ENCODE measurements at places on chromosomes 2 and 18. TPM values are rescaled to one million over a fixed set of nuclear protein-coding genes. Genes with fewer than 3 reads are reported as not detected.
A peak's percentile ranks its signal among the peaks of the same experiment; 100 is the strongest.

DNA sequence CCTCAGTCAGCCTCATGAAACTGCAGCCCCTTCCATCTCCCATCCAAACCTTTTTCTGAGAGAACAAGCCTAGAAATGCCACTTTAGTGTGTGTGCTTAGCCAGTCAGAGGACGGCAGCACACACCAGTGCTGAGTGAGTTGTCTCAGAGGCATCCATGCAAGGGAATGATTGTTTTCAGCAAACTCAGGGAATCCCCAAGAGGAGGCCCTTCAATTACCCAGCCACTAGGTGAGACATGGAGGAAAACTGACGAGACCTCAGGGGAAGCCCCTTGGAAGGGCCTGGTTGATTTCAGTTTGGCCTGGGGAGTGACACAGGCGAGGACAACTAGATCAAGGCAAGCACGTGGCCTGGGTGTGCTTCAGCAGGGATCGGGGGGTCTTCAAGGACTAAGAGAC lies 49.7 kb downstream of the APOB start:
- no peak overlapping the region for H3K27ac ChIP-seq
- DNase-seq = no peak
- H3K4me3 ChIP-seq = no peak overlapping the region
- H3K27me3 ChIP-seq = peaks cover 37% of the 10 kb centered on the region
- H3K36me3 ChIP-seq = no peaks in the 10 kb centered on the region
- no peaks in the 10 kb centered on the region for H3K4me1 ChIP-seq

GBX2 gene
- 2.2 TPM for total RNA-seq

GRCh38 chr18:44568986-44569385 lies 111.7 kb upstream of the SETBP1 start:
- no peak for DNase-seq
- no peak overlapping the region for H3K27ac ChIP-seq
- no peaks in the 10 kb centered on the region for H3K27me3 ChIP-seq
- no peaks in the 10 kb centered on the region for H3K4me1 ChIP-seq

SPP2 gene
- total RNA-seq = not detected

DNA sequence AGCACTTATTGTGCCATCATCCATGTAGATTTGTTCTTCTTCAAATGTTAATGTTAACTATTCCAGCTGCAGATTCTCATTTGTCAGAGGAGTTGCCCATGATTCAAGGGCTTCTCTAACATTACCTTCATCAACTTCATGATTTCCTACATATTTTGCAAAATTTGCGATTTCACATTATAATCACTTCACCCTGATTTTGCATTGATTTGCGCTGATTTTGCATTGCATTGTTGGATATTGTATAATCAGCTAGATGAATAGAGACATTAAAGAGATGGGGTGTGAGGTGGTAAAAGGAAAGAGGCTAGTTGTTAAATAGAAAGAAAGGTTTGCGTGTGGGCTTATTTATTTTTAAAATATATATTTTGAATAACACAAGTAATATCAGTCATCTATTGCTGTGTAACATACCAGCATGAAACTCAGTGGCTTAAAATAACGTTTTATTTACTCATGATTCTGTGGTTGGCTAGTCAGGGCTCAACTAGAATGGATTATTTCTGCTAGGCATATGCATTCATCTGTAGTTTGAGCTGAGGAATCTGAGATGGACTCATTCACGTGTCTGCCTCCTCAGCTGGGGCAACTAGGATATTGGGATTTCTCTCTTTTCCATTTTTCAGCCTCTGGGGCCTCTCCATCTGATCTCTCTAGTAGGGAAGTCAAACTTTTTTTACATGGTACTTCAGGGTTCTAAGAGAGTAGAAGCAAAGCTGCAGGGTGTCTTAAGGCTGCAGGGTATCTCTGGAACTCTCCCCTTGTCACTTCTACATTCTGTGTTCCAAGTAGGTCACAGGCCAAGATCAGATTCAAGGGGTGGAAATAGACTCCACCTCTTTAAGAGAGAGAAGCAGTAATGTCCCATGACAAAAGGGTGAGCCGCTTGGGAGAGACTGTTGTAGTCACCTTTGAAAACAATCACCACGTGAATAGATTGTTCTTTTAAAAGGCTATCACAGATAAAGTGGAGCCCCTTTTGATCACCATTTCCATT lies 2.2 kb upstream of the CAVIN2 start:
- H3K27me3 ChIP-seq = no peaks in the 10 kb centered on the region
- no peak overlapping the region for H3K27ac ChIP-seq
- no peak for DNase-seq
- no peak overlapping the region for H3K4me3 ChIP-seq
- H3K36me3 ChIP-seq = no peaks in the 10 kb centered on the region
- H3K4me1 ChIP-seq = peaks cover 18% of the 10 kb centered on the region

DNA sequence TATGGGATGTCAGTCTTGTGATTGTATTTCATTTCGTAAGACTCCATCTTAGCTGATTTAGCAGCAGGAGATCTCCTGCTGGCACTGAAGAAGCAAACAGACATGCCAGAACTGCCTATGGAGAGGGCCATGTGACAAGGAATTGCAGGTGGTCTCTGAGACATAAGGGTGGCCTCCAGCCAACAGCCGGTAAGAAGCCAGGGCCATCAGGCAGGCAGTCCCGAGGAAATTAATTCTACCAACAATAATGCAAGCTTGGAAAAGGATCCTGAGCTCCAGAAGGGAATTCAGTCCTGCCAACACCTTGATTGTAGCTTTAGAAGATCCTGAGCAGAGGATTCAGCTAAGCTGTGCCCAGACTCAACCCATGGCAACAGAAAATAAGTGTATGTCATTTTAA lies 87.1 kb upstream of the DNAJC10 start:
- H3K4me1 ChIP-seq = no peaks in the 10 kb centered on the region
- no peak for DNase-seq
- no peak overlapping the region for H3K4me3 ChIP-seq
- H3K27me3 ChIP-seq = no peaks in the 10 kb centered on the region
- no peaks in the 10 kb centered on the region for H3K36me3 ChIP-seq
- H3K27ac ChIP-seq = no peak overlapping the region

LDAH gene
- 21.5 TPM for total RNA-seq

GRCh38 chr2:101401906-101402305 lies 14.6 kb upstream of the CREG2 start:
- no peak overlapping the region for H3K27ac ChIP-seq
- DNase-seq = no peak
- H3K4me1 ChIP-seq = peaks cover 15% of the 10 kb centered on the region
- H3K36me3 ChIP-seq = no peaks in the 10 kb centered on the region

RND3 gene
- 118 TPM for total RNA-seq

- H3K27me3 ChIP-seq = no peaks in the 10 kb centered on the region
- H3K27ac ChIP-seq = no peak overlapping the region
- no peaks in the 10 kb centered on the region for H3K4me1 ChIP-seq
- DNase-seq = no peak
- H3K36me3 ChIP-seq = no peaks in the 10 kb centered on the region
These were observed 24.4 kb upstream of the EMILIN2 start for GRCh38 chr18:2822213-2822921.

- no peak overlapping the region for H3K27ac ChIP-seq
- H3K4me1 ChIP-seq = peaks cover 13% of the 10 kb centered on the region
- peak overlapping the region; percentile 98 for H3K4me3 ChIP-seq
- H3K27me3 ChIP-seq = no peaks in the 10 kb centered on the region
These were observed 2.1 kb downstream of the HADHB start for GRCh38 chr2:26246818-26247217.

MEP1B gene
- not detected for total RNA-seq

- no peaks in the 10 kb centered on the region for H3K27me3 ChIP-seq
- no peaks in the 10 kb centered on the region for H3K36me3 ChIP-seq
- H3K27ac ChIP-seq = no peak overlapping the region
- DNase-seq = no peak
These were observed 158.7 kb upstream of the CCDC150 start for GRCh38 chr2:196480653-196481323.

DNA sequence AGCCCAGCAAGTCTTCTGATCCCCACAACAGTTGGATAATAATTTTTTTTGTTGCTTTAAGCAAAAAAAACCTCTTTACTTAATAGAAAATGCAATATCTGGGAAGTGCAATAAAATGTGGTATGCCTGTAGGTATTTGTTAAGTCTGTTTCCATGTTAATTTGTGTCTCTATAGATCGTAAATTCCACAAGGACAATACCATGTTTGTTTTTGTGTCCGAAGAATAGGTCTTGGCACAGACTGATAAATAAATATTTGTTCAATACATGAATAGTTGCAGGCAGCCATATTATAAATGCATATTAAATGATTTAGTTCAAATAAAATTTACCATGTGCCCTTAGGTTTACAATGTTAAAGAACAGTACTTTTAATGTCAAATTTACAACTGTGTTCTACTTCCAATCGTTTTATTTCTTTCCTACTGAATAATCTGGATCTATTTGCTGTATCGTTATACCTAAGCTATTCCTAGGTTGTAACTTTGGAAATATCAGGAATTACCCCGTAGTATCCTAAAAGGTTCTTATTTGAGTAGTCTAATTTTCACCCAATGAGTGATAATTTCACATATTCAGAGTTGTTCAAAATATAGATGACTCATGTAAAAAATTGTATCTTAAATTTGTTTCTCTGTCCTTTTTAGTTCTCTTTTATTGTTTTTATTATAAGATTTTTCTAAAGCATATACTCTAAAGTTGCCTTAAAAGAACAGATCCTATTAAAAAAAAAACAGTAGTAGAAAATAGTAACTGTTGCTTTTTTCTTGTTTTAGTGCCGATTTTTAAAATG lies 151.8 kb downstream of the EHBP1 start:
- no peak overlapping the region for H3K4me3 ChIP-seq
- DNase-seq = no peak

DNA sequence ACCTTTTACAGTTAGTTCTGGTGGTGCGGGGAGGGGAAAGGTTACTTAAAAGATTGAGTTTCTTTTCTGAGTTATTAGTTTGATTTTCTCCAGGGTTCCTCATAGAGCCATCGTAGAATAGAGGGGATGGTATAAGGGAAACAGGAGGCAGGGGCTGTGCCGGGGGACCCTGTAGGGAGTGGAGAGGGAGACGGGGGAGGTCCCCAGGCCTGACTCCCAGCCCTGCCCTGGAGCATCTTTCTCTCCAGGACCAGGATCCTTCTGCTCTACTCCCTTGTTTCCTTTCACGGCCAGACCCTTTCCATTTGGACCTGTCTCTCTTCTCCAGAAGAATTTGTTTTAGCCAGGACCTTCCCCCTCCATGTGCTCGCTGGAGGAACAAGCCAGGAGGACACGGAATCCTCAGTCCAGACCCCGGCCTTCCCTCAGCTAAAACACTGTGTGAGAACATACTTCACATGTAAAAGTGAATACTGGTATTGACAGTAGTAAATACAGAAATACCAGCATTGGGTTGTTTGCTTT lies 35.4 kb downstream of the DGKD start:
- H3K36me3 ChIP-seq = no peaks in the 10 kb centered on the region
- no peaks in the 10 kb centered on the region for H3K27me3 ChIP-seq
- no peak for DNase-seq
- H3K4me3 ChIP-seq = no peak overlapping the region
- peaks cover 7% of the 10 kb centered on the region for H3K4me1 ChIP-seq
- H3K27ac ChIP-seq = no peak overlapping the region
